ENCODE measurements at places on chromosomes 16 and 17. TPM values are rescaled to one million over a fixed set of nuclear protein-coding genes. Genes with fewer than 3 reads are reported as not detected.

The ABI3 gene
- total RNA-seq = 0.25 TPM

The GJD3 gene
- total RNA-seq = 2.0 TPM

The FTSJ3 gene
- total RNA-seq = 47.4 TPM

The ENPP7 gene
- total RNA-seq = not detected

The RAPGEFL1 gene
- total RNA-seq = 0.75 TPM

The GAST gene
- total RNA-seq = not detected

The KCNAB3 gene
- total RNA-seq = 0.13 TPM

The CDH3 gene
- total RNA-seq = not detected

The TAF15 gene
- total RNA-seq = 62.5 TPM

The GPR179 gene
- total RNA-seq = under 0.01 TPM

The LAT gene
- total RNA-seq = 0.53 TPM

The MATCAP1 gene
- total RNA-seq = 15.2 TPM
